NCI-H748 treated with DMSO at 0.1 percent for 48 hours (cell line): ENCODE measurements at places on chromosomes 12 and 14.

DNA sequence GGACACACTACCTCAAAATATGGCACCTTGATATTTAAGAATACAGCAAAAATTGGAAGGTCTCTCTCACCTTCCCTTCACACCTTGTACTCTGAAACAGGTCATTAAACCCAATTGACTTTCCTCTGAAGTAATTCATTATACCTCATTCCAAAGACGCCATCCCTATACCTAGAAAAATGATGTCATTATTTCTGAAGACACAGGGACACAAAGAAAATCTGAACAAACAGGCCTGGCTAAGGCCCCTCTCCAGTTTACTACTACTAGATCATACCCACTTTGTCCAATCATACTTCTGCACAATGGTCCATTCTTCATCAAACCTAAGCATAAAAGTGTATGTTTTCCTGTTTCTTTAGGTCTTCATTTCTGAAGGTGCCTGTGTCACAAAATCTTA lies 156.9 kb downstream of the RASSF9 start:
- no peak for DNase-seq

DNA sequence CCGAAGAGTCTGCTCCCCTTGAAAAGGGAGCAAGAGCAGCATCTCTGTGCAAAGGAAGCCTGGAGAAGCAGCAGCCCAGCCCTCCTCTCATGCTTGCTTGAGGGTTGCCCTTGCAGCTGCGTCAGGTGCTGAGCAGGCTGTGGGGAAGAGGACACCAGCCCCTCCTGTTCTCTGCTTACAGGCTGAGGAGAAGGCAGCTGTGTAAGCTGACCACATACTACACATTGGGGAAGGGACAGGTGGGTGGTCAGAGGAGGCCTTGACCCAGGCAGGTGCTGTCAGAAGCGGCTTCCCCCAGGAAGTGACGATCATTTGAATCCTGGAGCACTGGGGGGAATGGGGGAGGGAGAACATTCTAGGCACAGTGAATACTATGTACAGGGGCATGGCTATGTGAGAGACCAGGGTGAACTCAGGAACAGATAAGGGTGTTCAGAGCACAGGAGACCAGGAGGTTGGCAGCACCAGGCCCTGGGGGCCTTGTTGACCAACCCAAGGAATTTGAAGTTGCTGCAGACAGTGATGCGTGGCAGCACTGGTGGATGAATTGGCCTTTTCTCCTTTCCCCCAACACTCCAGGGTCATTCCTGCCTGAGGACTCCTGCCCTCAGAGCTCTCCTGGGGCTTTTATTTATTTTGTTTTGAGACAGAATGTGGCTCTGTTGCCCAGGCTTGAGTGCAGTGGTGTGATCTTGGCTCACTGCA lies 2.7 kb upstream of the KLC1 start:
- no peak for DNase-seq

- DNase-seq: peak; percentile 76
These were observed 13.9 kb upstream of the AVPR1A start for GRCh38 chr12:63164911-63165310.

- DNase-seq: no peak
These were observed 31.9 kb downstream of the RESF1 start for GRCh38 chr12:31991146-31991545.

- no peak for DNase-seq
These were observed 2.1 kb upstream of the BLOC1S1 start for GRCh38 chr12:55713721-55714120.

DNA sequence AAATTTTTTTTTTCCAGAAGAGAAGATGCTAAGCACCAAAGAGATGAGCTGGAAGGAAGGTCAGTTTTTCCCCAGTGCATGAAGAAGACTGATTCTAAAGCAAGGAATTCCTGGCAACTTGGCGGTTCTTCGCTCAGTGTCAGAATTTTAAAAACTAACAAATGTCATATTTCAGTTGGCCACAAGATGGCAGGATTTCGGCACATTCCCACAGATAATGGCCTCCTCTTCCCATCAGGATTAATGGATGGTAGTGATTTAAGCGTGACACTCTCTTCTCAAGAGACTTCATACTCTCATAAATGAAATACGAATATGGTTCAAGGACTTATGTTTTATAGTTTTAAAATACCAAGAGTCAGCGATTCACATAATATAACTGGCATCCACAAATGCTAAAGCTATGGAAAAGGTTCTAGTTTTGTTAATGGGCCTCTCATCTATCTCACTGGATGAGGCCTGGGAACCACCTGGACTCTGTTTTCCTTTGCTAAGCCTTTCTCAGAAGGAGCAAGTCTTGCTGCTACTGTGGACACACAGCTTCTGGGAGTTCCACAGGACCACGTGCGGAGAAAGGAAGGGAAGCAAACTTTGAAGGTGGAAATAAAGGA lies 46.1 kb upstream of the PTPRO start:
- peak; percentile 45 for DNase-seq

- no peak for DNase-seq
These were observed 5.7 kb downstream of the TMEM19 start for GRCh38 chr12:71691504-71692129.

DNA sequence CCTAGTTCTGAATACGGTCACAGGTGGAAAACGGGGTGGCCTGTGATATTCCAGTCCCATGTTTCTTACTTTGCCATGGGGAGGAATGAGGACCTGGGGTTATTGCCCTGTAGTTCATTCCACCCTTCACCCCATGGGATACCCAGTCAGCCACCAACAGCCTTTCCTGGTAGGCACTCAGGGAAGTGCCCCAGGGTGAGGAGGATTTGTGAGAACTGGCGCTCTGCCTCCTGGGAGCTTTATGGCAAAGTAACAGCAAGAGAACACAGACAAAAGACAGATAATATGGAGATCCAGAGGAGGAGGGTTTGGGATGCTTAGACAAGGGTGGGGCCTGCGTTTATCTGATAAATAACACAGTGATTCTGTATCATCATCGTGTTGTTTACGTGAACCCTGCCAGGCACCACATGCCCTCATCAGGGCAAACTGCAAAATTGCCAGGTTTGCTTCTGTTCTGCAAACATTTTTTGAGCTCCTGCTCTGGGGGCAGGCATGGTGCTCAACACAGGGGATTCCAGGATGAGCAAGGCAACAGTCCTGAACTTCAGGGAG lies 223.5 kb downstream of the SLC41A2 start:
- DNase-seq: no peak

GRCh38 chr12:52860102-52860823 lies 11.5 kb upstream of the KRT78 start:
- no peak for DNase-seq

- DNase-seq: no peak
These were observed 15.9 kb downstream of the TAOK3 start for GRCh38 chr12:118356809-118357256.

- DNase-seq: no peak
These were observed 239.7 kb downstream of the SSPN start for GRCh38 chr12:26435069-26435404.
